Hepatic stellate cell (primary cell): ENCODE measurements at places on chromosomes 3 and 15.

DNA sequence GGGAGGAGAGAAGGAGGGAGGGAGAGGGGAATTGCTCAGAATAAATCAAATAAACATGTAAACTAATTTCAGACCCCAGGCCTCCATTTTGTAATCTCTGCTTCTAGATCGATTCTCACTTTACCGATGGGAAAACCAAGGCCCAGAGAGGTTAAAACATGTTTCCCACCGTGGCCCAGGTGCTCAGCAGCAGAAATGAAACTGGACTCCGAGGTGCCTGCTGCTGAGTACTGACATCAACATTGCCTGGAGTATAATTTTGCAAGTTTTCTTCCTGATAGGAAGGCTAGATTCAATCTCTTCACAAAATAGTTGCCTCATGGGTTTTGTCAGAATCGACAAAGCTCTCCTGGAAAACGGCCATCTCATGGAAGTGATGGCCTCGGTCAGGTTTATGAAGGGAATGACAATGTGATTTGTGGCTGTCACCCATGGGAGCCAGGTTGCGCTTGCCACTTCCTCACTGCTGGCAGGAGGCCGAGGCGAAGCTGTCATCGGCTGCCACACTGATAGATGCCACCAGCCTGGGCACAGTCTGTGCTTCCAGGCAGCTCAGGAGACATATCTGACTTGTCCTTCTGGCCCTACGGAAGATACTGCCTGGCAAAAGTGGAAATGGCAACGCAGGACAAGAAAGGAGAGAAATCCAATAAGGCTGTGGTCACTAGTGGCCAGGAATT lies 133.1 kb upstream of the LRRN1 start:
- no peak for DNase-seq

GRCh38 chr3:196948442-196949284 lies 6.3 kb upstream of the NCBP2 start:
- DNase-seq = no peak

DNA sequence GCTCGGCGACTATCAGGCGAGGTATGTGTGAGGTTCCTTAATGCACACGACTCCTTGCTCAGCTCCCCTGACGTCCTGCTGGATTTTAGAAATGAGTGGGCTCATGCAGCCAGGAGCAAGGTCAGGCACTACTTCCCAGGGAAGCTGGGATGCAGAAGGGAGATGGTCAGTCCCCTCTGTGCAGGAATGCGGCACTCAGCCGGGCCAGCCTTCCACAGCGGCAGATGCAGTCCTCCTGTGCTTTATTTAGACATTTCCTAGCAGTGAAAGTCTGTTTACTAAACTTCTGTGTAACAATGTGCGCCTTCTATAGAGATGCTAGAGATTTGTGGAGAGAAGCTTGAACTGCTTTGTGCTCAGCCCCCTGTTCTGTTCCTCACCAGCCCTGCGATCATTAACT lies 252.1 kb downstream of the SLCO3A1 start:
- no peak for DNase-seq

- peak; percentile 24 for DNase-seq
Measured at GRCh38 chr3:173584838-173585831, 187.6 kb downstream of the NLGN1 start.

GRCh38 chr3:149494759-149495580 lies 20.5 kb downstream of the TM4SF4 start:
- DNase-seq = peak; percentile 21

GRCh38 chr15:79724804-79725203 lies 172.0 kb downstream of the MTHFS start:
- no peak for DNase-seq

DNA sequence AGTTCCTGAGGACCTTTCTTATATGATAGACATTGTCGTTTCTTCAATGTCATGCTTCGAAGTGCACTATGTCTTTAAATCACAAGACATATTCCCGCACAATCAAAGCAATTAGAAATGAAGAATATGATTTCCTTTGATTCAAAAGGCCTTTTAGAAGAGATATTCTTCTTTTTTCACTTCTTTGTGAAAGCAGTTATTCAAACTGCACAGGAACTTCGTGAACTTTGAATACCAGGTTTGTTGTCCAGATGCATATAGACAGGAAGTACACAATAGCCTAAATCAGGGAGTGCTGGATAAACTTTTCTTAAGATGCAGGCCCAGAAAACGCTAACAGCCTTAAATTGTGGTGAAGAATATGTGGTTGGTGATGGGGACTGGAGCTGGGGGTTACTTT lies 591.1 kb upstream of the NAALADL2 start:
- no peak for DNase-seq

- no peak for DNase-seq
Measured at GRCh38 chr3:21447476-21448151, 303.4 kb downstream of the ZNF385D start.
